ENCODE measurements at places on chromosomes 4 and X.

GRCh38 chrX:17475449-17476217 lies 100.6 kb downstream of the NHS start:
- DNase-seq: no peak

- no peak for DNase-seq
Observed at GRCh38 chr4:81676537-81676936, 204.8 kb upstream of the RASGEF1B start.

DNA sequence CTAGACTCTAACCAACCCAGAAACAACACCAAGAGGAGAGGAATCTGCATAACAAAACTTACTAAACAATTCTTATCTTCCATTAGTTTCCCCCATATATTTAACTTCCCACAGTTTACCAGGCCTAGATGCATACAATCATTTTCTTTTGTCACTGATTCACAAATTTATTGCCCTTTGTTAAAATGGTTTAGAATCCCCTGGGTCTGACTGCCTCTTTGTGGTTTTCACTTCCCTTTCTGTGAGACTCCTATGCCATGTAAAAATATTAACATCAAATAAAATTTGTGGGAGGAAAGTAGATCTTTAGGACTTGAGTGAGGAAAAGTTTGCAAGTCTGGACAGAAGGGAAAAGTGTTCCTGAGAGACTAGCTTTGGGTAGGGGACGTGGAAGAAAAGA lies 393.8 kb upstream of the CNKSR2 start:
- no peak for DNase-seq

DNA sequence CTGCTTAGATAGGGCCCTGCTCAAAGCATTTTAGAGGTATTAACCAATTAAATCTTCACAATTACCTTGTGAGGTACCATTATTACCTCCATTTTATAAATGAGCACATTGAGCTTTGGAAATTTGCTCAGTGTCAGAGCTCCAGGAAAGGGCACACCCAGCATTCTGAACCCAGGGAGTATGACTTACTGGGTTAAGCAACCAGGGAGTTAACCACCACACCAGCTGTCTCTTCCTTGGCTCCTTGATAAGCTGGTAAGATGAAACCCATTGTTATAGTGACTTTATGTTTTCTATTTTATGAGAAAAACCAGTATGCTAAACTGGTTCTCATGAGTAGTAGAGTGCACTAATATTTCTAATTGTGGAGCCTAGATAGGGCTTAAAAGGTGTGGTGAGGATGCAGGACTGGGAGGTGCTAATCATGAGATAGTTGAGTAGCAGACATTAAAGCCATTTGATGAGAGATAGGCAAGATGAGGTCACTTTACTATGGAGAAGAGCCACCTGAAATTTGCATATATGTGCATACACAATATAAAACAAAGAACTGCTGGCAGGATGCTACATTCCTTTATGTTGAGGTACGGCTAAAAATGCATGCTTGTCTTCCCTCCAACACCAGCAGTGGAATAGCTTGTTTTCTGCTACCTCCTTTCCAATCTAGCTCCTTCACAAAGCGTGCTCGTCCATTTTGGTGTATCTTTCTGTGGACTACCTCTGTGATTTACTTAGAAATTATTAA lies 556.1 kb downstream of the SPRY1 start:
- no peak for DNase-seq

DNA sequence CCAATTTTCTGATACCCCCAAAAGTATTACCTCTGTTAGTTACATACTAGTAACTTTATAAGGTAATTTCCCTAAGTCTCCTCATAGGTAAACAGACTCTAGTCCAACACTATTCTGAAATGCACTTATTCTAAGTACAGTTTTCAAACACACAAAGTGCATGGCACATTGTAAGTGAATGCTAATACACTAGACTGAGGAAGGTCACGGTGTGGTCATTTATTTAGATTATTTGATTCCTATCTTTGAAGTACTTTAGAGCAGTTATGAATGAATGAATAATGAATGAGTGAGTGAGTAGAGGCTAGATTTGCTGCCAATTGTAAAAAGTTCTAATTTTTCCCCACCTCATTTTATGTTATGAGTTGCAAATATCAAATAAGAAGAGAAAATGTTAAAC lies 132.8 kb upstream of the UGT8 start:
- DNase-seq: no peak

GRCh38 chr4:70637239-70637913 lies 8.8 kb downstream of the ENAM start:
- DNase-seq: no peak

- DNase-seq: no peak
Observed at GRCh38 chr4:534576-535151, 35.7 kb downstream of the PIGG start.

DNA sequence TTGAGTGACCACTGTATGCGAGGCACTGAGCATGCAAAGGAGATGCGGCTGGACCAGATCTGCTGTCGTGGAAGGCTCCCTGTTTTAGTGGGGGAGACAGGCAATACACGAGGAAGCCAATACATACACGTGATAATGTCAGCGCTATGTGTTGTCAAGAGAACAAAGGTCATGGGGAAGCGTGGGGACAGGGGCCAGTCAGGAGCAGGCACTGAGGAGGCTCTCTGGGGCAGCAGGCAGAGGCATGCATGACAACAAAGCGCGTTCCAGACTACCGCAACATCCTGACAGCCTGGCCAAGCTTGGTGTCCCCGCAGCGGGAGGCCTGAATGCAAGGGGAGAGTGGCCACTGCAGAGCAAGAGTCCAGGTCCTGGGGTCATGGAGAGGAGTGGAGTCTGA lies 61.9 kb downstream of the DCTD start:
- no peak for DNase-seq
